ENCODE measurements at places on chromosomes 12 and 14. TPM values are rescaled to one million over a fixed set of nuclear protein-coding genes. Genes with fewer than 3 reads are reported as not detected.

DNA sequence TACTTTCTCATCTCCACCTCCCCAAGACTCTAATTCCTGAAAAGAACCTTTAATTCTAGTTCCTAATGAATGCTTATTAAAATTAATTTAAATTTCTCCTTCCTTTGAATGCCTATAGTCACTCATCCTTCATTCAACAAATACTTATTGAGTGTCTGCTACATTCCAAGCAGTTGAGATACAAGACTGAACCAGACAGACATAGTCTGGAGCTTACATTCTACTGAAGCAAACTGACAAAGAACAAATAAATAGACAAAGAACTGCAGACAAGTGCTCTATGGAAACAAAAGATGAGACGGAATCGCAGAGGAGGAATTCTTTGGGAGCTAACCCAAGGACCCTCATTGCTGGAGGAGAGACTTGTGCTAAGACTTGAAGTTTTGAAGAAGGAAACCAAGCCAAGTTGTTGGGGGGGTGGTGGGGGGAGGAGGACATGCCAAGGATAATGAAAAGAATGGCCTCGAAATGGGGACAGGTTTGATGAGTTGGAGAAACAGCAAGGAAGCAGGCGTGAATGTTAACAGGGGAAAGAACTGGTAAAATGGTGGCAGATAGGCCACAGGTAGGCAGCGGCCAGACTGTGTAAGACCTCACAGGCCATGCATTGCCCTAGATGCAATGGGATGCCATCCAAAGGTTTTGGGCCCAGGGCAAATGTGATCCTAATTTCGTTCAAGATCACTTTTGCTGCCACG is 9.7 kb upstream of the TDG start:
- no peak for DNase-seq

GRCh38 chr12:104315326-104316224 is 12.0 kb downstream of the EID3 start:
- no peak for DNase-seq

DNA sequence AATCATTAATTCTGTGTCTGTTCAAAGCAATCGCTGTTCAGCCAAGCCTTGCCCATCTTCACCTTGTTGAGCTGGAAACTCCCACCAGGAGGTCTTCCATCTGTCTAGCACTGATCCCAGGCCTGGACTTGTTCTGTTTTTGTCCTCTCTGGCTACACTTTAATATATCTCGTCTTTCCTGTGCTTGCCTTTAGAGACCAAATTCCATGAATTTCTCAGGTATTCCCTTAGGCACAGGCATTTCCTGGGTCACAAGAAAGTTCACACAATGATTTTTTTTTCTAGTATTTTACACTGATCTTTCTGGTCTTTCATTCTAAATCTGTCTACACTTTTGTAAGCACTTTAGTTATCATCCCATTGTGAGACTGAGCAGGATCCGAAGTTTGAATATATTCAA is 116.4 kb upstream of the CCND2 start:
- no peak for DNase-seq

GRCh38 chr12:12693111-12693671 is 2.8 kb downstream of the GPR19 start:
- no peak for DNase-seq

DNA sequence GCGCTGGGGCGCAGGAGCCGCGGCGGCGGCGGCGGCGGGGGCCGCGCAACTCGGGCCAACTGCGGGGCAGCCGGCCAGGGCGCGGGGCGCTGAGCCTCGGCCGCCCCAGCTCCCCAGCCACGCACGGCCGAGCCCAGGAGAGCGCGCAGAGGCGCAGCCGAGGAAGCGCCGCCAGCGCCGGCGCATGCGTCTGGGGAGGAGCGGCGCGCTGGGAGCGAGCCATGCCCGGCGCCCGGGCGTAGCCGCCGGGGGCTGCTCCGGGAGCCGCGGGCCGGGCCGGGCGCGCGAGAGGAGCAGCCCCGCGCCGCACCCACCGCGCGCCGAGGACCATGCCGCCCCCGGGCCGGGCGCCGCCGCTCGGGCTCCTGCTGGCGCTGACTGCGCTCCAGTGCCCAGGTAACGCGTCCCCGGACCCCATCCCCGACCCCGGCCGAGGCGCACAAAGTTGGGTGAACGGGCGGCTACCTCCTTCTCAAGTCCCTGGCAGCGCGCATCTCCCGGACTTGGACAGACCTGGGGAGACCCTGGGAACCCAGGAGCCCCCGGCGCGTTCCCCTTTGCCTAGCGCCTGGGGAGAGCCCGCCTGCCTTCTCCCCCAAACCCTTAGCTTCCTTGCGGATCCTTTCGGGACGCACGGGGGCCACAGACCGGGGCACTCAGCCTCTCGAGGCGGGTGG is 121.4 kb downstream of the AACS start:
- no peak for DNase-seq

DNA sequence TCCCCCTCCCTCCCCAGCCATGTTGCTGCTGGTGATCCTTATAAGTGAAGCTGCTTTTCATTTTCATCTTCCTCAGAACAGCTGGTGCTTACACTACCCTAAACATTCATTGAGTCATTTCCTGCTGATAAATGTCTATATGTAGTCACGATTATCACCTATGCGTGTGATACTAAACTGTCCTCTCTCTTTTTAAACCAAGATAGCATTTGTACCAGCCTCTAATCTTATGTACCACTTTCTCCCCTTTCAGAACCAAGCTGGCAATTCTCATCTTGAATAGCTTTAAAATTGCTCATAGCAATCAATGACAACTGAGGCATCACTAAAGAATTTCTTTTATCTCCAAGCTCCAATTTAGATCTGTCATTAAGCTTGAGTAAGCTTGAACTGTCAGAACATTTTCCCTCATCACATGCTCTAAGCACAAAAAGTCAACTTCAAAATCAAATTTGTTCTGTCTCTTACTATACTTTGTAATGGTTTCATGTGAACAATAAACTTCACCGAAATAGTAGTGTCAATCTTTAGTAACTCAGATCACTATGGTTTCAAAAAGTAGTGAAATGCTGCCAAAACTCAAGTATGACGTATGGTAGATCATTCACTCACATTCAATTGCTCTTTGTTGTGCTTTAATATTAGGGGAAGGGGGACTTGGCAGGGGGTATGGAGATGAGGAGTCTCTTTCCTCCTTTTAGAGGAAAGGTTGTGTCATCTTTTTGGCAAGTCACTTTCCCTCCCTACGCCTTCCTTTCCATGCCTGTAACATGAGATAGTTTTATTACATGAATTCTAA is 178.1 kb upstream of the NOVA1 start:
- no peak for DNase-seq

DNA sequence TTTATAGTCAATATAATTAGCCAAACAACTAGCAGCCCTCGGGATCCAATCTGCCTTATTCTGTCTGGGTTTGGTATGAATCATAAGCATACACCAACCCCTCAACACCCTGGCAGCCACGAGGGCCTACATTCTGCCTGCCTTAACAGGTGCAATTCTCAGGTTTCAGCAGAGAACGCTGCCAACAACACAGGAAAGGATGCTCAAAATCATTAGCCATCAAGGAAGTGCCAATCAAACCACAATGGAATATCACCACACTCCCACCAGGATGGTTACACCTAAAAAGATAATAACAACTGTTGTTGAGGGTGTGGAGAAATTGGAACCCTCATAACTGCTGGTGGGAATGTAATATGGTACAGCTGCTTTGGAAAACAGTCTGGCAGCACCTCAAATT is 122.8 kb downstream of the TTC7B start:
- no peak for DNase-seq

DNA sequence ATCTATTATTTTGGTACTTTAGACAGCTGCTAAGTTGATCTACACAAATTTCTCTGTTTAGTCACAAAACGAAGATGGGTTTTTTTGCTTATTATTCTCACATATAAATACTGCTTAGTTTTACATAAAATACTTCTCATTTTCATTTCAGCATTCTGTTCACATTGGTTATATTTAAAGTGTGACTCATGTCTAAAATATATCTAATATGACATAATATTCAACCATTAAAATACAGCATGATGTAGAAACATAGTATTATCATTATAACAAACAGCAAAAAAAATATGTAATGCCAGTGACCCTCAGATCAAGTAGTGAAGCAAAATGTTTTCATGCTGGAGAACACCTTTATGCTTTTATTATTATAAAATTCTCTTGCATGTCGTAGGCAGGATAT is 63.7 kb downstream of the SH2B3 start:
- no peak for DNase-seq

DNA sequence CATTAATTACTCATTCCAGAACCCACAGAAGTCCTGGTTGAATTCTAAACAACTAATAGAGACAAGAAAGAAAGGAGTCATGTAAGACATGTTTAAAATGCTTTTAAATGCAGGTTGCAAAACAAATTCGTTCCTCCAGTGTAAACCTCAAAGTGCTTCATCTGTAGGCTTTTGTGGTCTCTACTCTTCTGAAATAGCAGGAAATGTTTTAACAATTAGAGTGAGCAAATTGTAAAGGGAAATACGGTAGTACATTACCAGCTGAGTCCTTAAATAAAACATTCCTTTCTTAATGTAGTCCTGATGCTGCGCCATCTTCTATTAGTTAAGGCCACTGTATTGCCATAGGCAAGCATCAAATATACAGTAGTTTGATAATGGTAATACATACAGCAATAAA is 1934.2 kb upstream of the SEL1L start:
- DNase-seq: no peak

DNA sequence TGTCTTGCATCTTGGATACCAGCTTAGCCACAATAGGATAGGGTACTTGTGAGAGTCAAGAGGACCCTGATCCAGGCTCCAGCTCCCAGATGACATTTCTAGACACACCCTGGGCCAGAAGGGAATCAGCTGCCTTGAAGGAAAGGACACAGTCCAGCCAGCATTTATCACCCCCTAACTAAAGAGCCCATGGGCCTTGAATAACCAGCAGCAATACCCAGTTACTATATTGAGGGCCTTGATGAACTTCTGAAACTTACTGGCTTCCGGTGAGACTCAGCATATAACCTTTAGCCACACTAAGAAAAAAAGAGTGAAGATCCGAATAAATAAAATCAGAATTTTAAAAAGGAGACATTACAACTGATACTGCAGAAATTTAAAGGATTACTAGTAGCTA is 1135.4 kb downstream of the LRFN5 start:
- no peak for DNase-seq

GRCh38 chr14:68871392-68871791 is 78.5 kb upstream of the ZFP36L1 start:
- no peak for DNase-seq

GRCh38 chr14:61417141-61417540 is 95.8 kb downstream of the PRKCH start:
- no peak for DNase-seq

DNA sequence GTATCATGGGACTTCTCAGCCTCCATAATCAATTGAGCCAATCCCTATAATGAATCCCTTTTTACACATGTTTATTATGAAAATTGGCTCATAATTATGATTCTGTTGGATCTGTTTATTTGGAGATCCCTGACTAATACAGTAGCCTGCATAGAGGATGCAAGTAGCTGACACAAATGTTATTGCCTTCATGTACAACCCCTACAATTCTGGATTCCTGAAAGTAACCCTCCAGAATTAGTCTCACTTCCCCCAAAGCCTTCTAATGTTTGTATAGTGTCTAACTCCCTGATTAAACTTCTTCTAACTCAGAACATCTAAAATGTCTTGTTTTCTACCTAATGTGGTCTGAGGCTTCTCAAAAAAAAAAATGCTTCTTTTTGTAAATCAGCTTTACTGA is 6.6 kb upstream of the SMIM10L1 start:
- no peak for DNase-seq

- peak; percentile 20 for DNase-seq
These were observed 3.6 kb upstream of the ARID2 start for GRCh38 chr12:45725631-45726602.

DNA sequence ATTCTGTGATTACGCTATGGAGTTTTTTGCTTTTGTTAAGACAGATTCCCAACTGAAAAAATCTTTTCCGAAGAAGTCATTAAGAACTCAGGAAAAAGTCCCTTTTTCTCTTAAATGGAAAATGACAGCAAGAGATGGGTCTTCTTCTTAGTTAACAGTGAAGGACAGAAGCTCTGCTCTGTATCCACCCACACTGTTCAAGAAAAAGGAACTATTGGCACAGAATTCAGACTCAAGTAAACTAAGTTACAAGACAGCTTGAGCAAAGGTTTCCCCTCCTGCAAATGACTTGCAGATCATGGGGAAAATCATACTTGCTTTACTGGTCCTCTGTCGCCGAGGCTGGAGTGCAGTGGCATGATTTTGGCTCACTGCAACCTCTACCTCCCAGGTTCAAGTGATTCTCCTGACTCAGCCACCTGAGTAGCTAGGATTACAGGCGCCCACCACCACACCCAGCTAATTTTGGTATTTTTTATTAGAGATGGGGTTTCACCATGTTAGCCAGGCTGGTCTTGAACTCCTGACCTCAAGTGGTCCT is 137.1 kb upstream of the AEBP2 start:
- no peak for DNase-seq

- no peak for DNase-seq
These were observed 256.1 kb downstream of the NAV3 start for GRCh38 chr12:78086553-78087362.

DNA sequence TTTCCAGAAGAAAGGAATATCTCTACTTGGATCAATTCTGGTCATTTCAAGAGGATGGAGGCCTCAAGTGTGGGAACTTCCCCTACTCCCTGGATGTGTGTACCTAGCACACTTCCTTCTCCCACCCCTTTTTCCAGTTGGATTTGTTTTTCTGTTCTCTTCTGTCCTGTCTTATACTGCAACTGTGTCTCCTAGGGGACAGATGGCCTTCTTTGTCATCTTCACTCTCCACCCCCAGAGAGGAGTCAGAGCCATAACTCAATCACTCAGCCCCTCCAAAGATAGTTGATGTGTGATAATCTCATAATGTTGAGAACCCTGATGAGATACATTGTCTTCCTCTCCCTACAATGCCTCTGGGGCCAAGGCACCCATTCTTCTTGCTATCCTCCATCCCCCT is 2.1 kb upstream of the DTX3 start:
- DNase-seq: no peak

DNA sequence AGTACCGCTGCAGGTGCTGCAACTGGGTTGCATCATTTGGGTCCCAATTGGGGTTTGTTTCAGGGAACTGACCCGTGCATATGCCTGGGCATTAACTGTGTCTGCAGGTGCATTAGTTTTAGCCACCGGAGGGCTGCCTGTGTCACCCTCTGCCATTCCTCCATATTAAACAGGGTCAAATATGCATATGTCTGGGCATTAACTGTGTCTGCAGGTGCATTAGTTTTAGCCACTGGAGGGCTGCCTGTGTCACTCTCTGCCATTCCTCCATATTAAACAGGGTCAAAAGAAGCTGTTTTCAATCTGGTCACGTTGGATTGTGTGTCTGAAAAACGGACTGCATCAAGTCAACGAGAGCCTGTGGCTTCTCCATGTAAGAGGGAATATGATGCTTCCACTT is 1317.0 kb downstream of the TMEM121 start:
- no peak for DNase-seq

- DNase-seq: no peak
These were observed 37.2 kb downstream of the RDH12 start for GRCh38 chr14:67738740-67739504.

- no peak for DNase-seq
These were observed 874.9 kb downstream of the NRXN3 start for GRCh38 chr14:79044894-79045624.

The BDKRB2 gene
- not detected for total RNA-seq

The EGLN3 gene
- total RNA-seq: 8.3 TPM

The PARP11 gene
- total RNA-seq: 30.2 TPM

The POTEG gene
- not detected for total RNA-seq

The DAO gene
- not detected for total RNA-seq

The MGP gene
- 0.47 TPM for total RNA-seq

The INHBC gene
- not detected for total RNA-seq

The SMCO2 gene
- total RNA-seq: 0.37 TPM

The GLIPR1L2 gene
- 0.68 TPM for total RNA-seq

The HOXC10 gene
- total RNA-seq: not detected

The RPGRIP1 gene
- not detected for total RNA-seq

The CD27 gene
- 162 TPM for total RNA-seq

The TCL1B gene
- total RNA-seq: not detected

The ERP27 gene
- total RNA-seq: 1.5 TPM

All from activated naive CD4-positive, alpha-beta T cell treated with anti-CD3 and anti-CD28 coated beads, Interleukin-2, amount 50 U/mL, for 72 hours (primary cell).